ENCODE measurements at places on chromosomes 5 and 9. TPM values are rescaled to one million over a fixed set of nuclear protein-coding genes. Genes with fewer than 3 reads are reported as not detected.

The RGS7BP gene
- 114 TPM for total RNA-seq

The HSPB3 gene
- 6.0 TPM for total RNA-seq

The NMUR2 gene
- not detected for total RNA-seq

The FREM1 gene
- total RNA-seq, result 5.3 TPM

The FBLL1 gene
- 21.3 TPM for total RNA-seq

The PAPPA gene
- 0.07 TPM for total RNA-seq

The CFAP77 gene
- not detected for total RNA-seq

The LHX6 gene
- total RNA-seq, result 13.7 TPM

The MCTP1 gene
- 90.1 TPM for total RNA-seq

The RNF130 gene
- 126 TPM for total RNA-seq

The FOXI1 gene
- not detected for total RNA-seq

The FAM221B gene
- not detected for total RNA-seq

The ZNF462 gene
- 56.3 TPM for total RNA-seq

The CREBRF gene
- 62.4 TPM for total RNA-seq

The PROB1 gene
- total RNA-seq, result 4.2 TPM

The ZER1 gene
- total RNA-seq, result 131 TPM

The FOXD4L6 gene
- total RNA-seq, result 1.8 TPM

The RANBP3L gene
- 49.1 TPM for total RNA-seq

The KCNV2 gene
- total RNA-seq, result not detected

The GARIN3 gene
- not detected for total RNA-seq

The FOXD4 gene
- total RNA-seq, result 0.45 TPM

The SLC27A6 gene
- total RNA-seq, result 0.72 TPM

The SLC6A3 gene
- not detected for total RNA-seq

The LHX3 gene
- total RNA-seq, result not detected

The ADRB2 gene
- total RNA-seq, result 4.0 TPM

The G3BP1 gene
- 92.2 TPM for total RNA-seq

The SPATA31A3 gene
- not detected for total RNA-seq

The PSD2 gene
- total RNA-seq, result 64.6 TPM

The PCDHAC2 gene
- total RNA-seq, result 18.5 TPM

The BAAT gene
- 1.5 TPM for total RNA-seq

The MYMK gene
- not detected for total RNA-seq

The NPDC1 gene
- total RNA-seq, result 188 TPM

The SELENOP gene
- 337 TPM for total RNA-seq
